ENCODE measurements at places on chromosomes 4 and X. TPM values are rescaled to one million over a fixed set of nuclear protein-coding genes. Genes with fewer than 3 reads are reported as not detected.

SHROOM3 gene
- not detected for total RNA-seq

NDP gene
- not detected for total RNA-seq

TIMM17B gene
- 25.7 TPM for total RNA-seq

LEF1 gene
- not detected for total RNA-seq

VCX2 gene
- total RNA-seq, result not detected

SLC16A2 gene
- total RNA-seq, result 11.3 TPM

RTL5 gene
- total RNA-seq, result 4.1 TPM

EDA gene
- 5.5 TPM for total RNA-seq
